Vagina (tissue), 2 donors: ENCODE measurements at places on chromosomes 2 and 18.
A peak's percentile ranks its signal among the peaks of the same experiment; 100 is the strongest.

DNA sequence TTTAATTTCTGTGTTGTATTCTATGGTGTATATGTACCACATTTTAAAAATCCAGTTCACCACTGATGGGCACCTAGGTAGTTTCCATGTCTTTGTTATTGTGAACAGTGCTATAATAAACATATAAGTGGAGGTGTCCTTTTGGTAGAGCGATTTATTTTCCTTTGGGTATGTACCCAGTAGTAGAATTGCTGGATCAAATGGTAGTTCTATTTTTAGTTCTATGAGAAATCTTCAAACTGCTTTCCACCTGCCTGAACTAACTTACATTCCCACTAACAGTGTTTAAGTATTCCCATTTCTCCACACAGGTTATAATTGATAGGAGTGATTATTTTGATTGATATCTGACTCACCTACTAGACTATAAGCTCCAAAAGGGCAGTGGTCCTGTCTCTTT, 148.2 kb downstream of the BABAM2 start:
- no peaks in the 10 kb centered on the region for H3K27me3 ChIP-seq
- no peaks in the 10 kb centered on the region for H3K4me1 ChIP-seq
- no peak overlapping the region for H3K4me3 ChIP-seq
- H3K36me3 ChIP-seq = no peaks in the 10 kb centered on the region

DNA sequence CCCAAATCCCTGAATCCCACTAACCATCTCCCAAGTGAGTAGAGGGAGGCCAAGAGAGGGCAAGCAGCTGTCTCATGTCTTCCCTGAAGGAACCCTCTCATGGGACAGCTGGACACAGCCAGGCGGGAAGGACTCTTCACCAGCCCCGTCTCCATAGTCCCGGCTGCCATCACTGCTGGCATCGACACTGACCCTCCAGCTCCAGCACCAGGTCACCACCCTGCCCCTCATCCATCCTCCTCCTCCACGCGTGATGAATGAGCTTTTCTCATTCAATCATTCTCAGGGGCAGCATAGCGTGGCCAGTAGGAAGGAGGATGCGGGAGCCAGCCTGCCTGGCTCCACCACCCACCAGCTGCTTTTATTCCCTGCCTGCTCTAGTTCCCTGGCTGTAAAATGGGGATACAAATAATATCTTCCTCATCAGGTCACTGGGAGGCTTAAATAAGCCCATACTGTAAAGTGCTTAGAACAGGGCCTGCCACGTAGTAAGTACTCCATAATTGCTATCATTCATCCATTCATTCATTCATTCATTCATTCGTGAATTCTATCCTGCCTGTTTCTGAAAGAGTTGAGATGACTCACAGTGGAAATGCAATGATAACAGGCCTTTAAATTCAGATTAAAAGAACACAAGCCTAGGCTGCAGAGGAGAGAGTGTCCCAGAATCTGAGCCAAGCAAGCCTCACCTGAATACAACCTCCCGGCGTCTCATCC, 30.5 kb upstream of the FOSL2 start:
- H3K36me3 ChIP-seq = no peaks in the 10 kb centered on the region
- peaks cover 35% of the 10 kb centered on the region for H3K4me1 ChIP-seq
- peak overlapping the region; percentile 42 for H3K27ac ChIP-seq
- H3K27me3 ChIP-seq = no peaks in the 10 kb centered on the region
- no peak for DNase-seq

DNA sequence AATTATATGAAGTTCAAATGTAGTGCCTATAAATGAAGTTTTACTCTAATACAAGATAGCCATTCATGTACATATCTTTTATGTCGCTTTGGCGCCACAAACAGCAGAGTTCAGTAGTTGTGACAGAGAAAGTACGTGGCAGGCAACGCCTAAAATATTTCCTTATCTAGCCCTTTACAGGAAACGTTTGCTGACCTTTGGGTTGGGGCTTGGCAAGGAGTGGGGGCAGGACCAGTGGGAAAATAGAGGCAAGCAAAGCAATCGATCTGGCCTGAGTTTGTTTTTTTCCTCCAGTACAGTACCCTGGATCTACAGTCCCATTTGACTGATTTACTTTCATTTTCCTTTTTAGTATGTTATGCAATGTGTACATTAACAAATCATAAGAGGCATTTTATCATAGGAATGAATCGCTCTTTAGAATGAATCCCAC, 13.1 kb downstream of the CCDC68 start:
- H3K27me3 ChIP-seq = no peaks in the 10 kb centered on the region
- peak overlapping the region; percentile 31 for H3K4me3 ChIP-seq
- no peak overlapping the region for H3K27ac ChIP-seq

DNA sequence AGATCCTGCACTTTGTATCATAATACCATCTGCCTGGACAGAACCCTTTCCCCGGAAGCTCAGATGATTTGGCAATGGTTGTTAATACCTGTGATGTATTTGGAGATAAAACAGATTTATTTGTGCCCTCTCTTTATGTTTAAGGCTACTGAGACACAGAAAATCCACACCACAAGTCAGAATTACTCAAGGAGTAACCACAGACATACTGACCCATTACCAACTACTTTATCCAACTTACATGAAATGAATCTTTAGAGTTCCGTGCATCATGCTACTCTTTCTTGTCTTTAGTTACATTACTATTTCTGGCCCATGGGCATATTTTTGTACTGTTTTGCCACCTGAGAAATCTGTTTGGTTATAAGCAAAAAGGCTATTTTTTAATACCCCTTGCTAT, 384.0 kb downstream of the STK39 start:
- no peaks in the 10 kb centered on the region for H3K27me3 ChIP-seq
- DNase-seq = no peak
- no peak overlapping the region for H3K4me3 ChIP-seq
- H3K27ac ChIP-seq = no peak overlapping the region
- H3K4me1 ChIP-seq = no peaks in the 10 kb centered on the region
- no peaks in the 10 kb centered on the region for H3K36me3 ChIP-seq

- H3K27ac ChIP-seq = no peak overlapping the region
- H3K36me3 ChIP-seq = no peaks in the 10 kb centered on the region
- H3K4me1 ChIP-seq = peaks cover 13% of the 10 kb centered on the region
- no peak overlapping the region for H3K4me3 ChIP-seq
These were observed 3.1 kb downstream of the PAIP2B start for GRCh38 chr2:71223767-71224333.

DNA sequence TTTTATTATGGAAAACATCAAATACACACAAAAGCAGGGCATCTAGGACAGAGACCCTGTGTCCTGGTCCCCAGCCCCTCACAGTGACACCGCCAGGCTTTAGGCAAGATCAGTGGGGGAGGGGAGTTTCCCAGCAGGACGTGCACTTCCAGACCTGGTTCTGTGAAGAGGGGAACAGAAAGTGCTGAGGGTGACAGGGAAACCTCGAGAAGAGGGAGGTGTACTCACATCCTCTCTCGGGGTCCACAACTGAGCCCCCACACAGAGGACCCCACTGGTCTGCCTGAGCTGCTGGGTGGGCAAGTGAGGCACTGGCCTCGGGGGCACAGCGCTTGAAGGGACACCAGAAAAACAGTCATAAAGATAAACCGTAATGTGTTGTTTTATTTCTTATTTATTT, 4.4 kb upstream of the GPR35 start:
- no peaks in the 10 kb centered on the region for H3K27me3 ChIP-seq
- no peak overlapping the region for H3K27ac ChIP-seq
- no peak overlapping the region for H3K4me3 ChIP-seq
- no peaks in the 10 kb centered on the region for H3K36me3 ChIP-seq

DNA sequence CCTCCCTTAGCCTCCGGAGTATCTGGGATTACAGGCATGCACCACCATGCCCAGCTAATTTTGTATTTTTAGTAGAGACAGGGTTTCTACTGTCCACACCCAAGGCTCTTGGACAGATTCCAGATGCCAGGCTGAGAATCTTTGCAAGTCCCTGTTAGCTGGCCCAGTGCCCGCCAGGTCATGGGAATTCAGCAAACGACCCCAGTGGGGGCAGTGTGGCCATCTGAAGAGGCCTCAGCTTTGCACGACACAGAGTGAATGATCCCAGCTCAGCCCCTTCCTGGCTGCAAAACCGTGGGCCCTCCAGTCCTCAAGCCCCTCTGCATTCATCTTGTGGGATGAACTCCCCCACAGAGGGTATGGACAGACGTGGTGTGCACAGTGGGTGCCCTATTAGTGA, 179.5 kb upstream of the ID2 start:
- no peaks in the 10 kb centered on the region for H3K36me3 ChIP-seq
- H3K4me3 ChIP-seq = no peak overlapping the region
- no peak overlapping the region for H3K27ac ChIP-seq
- no peak for DNase-seq

GRCh38 chr2:20304411-20304810, 46.2 kb downstream of the PUM2 start:
- no peaks in the 10 kb centered on the region for H3K36me3 ChIP-seq
- peaks cover 11% of the 10 kb centered on the region for H3K4me1 ChIP-seq
- H3K27ac ChIP-seq = no peak overlapping the region
- no peak for DNase-seq
- H3K4me3 ChIP-seq = no peak overlapping the region

- no peak overlapping the region for H3K4me3 ChIP-seq
- peaks cover 36% of the 10 kb centered on the region for H3K4me1 ChIP-seq
- no peak for DNase-seq
- H3K27ac ChIP-seq = no peak overlapping the region
- no peaks in the 10 kb centered on the region for H3K27me3 ChIP-seq
- no peaks in the 10 kb centered on the region for H3K36me3 ChIP-seq
These were observed 52.7 kb downstream of the CUL3 start for GRCh38 chr2:224532441-224532840.

GRCh38 chr2:197628043-197628500, 47.3 kb downstream of the RFTN2 start:
- no peaks in the 10 kb centered on the region for H3K27me3 ChIP-seq
- no peaks in the 10 kb centered on the region for H3K4me1 ChIP-seq
- H3K27ac ChIP-seq = no peak overlapping the region
- H3K36me3 ChIP-seq = no peaks in the 10 kb centered on the region

DNA sequence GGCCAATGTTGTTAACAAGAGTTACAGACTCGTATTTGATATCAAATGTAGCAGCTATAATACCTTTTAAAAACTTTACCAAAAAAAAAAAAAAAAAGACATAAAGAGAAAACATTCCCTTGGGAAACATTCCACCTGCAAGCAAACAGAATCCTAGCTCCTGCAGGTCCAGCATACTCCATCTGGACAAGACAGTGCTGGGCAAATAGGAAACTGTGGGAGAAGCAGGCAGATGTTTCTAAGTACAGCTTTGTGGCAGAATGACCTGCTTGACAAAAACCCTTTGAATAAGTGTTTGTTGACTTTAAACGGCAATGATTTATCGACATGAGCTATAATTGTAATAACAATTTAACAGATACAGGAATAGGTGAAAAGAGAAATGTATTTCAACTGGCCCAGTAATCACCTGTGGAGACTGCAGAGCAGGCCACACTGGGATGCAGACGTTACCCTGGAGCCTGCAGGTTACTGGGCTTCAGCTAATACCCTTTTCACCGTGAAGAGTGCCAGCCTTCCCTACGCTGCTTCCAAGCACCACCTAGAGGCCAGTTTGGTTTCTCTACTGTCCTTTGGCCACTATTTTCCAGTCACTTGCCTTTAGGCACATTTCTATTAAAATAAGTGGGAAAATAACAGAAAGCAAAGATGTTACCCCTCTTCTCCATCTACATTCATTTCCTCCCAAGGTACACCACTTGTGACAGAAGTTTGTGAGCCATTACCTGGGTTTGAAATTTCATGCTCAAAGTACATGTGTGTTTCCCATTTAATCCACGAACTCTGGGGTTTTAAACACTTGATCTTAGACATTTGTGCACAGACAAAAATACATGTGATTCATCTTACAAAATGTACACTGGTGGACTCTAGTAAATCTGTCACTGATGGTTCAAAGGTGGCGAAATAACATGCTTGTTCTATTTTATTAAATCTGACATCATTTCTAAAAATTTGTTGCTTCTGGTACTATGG, 96.9 kb upstream of the ZNF397 start:
- H3K4me3 ChIP-seq = no peak overlapping the region
- no peaks in the 10 kb centered on the region for H3K4me1 ChIP-seq
- no peaks in the 10 kb centered on the region for H3K36me3 ChIP-seq
- H3K27ac ChIP-seq = peak overlapping the region; percentile 3
- no peak for DNase-seq
- H3K27me3 ChIP-seq = no peaks in the 10 kb centered on the region

GRCh38 chr18:39453882-39454281, 1888.3 kb upstream of the CELF4 start:
- H3K4me1 ChIP-seq = peaks cover 13% of the 10 kb centered on the region
- no peak overlapping the region for H3K4me3 ChIP-seq
- no peak overlapping the region for H3K27ac ChIP-seq
- no peak for DNase-seq
- H3K36me3 ChIP-seq = no peaks in the 10 kb centered on the region

- no peaks in the 10 kb centered on the region for H3K27me3 ChIP-seq
- H3K4me1 ChIP-seq = no peaks in the 10 kb centered on the region
- no peak for DNase-seq
- H3K36me3 ChIP-seq = no peaks in the 10 kb centered on the region
These were observed 167.0 kb downstream of the ZNF804A start for GRCh38 chr2:184765112-184765895.

- no peaks in the 10 kb centered on the region for H3K27me3 ChIP-seq
- H3K4me1 ChIP-seq = no peaks in the 10 kb centered on the region
- no peak overlapping the region for H3K27ac ChIP-seq
- DNase-seq = no peak
These were observed 41.9 kb downstream of the TANC1 start for GRCh38 chr2:159010340-159010739.

DNA sequence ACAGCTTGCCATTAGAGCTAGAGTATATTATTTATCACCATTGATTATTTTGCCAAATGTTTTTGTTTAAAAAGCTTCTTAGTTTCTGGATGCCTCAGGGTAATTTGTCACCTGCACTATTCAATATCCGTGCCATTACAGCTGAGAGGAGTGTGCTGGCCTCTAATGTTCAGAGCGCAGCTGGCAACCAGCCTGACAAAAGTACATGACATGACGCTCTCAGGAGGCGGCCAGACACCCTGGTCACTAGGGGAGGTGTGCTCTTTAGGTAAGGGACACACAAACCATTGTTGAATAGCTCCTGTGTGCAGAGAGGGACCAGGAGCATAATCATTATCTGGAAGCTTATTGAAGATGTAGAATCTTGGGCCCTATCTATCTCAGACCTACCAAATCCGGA, 20.3 kb downstream of the LIMS1 start:
- no peaks in the 10 kb centered on the region for H3K36me3 ChIP-seq
- H3K27ac ChIP-seq = peak overlapping the region; percentile 34
- H3K27me3 ChIP-seq = no peaks in the 10 kb centered on the region

DNA sequence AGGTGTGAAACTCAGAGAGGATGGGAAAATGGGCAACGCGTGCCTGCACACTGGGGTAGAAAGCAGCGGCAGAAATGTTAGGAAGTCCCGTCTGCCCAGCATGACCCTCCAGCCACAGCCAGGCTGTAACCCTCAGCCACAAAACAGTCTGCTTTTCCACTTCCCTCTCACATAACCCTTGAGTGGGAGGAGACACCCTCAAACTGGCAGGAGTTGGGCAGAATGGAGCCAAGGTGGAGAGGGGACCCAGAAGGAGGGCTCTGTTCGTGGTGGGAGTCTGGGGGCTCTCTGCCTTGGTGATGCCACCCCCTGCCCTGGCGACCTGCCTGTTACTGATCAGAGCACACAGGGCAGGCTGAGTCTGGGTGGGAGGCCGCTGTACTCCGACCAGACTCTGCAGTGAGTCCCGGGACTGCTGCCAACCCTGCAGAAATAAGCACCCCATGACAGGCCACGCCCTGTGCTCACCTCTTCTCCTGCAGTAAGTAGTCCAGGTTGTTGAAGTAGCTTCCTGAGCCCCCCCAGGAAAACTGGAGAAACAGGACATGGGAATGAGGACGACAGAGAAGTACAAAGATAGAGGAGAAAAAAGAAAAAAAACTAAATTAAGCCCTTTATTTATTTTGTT, 16.0 kb downstream of the FAM178B start:
- no peak overlapping the region for H3K4me3 ChIP-seq
- no peaks in the 10 kb centered on the region for H3K27me3 ChIP-seq
- no peaks in the 10 kb centered on the region for H3K4me1 ChIP-seq
- no peaks in the 10 kb centered on the region for H3K36me3 ChIP-seq
- DNase-seq = no peak
